ENCODE measurements at places on chromosomes 2 and 18.

- no peak for DNase-seq
Measured at GRCh38 chr2:129252781-129253460, 726.5 kb upstream of the RAB6C start.

- DNase-seq, result peak; percentile 69
Measured at GRCh38 chr18:361941-362310, 94.1 kb upstream of the THOC1 start.

DNA sequence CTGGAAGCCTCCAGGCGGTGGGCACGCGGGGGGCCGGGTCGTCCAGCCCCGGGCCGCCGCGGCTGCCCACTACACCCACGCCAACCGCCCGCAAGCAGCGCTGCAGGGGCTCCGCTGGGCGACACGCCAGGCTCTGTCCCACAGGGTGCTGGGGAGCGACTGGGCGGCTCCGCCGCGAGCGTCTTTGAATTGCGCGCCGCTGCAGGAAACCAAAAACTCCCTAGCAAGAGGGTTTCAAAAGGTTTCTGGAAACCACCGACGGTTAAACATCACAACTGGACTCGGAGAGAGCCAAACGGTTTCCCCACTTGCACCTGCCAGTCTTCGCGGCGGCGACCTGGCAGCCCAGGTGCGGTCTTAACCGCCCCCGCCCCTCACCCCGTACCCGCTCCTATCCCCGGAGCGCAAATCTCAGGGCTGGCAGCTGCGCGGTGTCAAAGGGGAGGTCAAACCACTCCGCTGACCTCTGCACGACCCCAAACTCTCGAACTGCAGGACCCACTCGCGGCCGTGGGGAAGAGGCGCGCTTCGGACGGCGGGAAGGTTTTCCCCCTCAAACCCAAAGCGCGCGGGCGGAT, 1.0 kb downstream of the CXCR4 start:
- no peak for DNase-seq

- peak; percentile 15 for DNase-seq
Measured at GRCh38 chr2:2892378-2892777, 485.2 kb downstream of the EIPR1 start.

DNA sequence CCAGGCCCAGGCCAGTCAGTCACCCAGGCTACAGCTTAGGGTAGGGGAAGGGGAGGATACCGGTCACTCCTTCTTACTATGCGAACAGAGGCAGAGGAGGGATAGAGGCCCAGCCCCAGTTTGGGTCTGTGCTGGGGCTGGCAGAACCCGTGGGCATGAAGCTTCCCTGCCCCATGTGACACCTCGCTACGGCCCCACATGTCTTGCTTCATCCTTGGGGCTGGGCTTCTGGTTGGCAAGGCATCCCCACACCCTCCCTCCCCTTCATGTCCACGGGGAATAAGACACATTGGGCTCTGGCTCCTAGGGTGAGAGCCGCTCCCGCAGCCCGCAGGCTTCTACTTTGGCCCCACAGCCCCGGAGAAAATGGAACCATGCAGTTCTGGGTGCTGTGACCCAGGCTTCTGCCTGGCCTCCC, 32.4 kb downstream of the HS1BP3 start:
- DNase-seq, result peak; percentile 95

DNA sequence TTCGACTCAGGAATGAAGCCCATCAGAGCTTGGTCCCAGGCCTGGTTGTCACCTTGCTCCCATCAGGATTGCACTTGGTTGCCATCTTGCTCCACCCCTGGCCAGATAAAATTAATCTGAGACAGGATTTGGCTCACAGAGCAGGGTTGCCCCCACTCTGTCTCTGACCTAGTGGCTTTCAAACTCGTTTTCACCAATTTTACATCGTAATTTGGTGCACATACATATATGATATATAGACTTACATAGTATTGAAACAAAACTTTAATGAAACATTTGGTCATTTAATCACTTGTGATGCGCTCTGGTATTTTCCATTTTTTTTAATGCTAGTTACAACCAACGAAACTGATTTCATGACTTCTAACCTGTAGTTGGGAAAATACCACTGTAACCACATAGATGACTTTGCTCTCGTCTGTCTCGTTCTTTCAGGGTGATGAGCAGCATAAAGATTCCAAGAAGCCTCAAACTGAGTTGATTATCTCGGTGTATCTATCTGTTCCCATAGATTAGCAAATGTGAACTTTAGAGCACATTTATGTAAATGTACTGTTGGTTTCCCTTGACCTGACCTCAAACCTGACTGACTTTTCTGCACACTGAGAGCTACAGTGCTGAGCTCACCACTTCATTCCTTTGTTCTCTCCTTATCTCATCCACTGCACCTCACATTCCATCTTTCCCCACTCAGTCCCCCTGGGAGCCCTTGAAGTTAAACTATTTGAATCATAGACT, 30.5 kb upstream of the PLB1 start:
- no peak for DNase-seq

DNA sequence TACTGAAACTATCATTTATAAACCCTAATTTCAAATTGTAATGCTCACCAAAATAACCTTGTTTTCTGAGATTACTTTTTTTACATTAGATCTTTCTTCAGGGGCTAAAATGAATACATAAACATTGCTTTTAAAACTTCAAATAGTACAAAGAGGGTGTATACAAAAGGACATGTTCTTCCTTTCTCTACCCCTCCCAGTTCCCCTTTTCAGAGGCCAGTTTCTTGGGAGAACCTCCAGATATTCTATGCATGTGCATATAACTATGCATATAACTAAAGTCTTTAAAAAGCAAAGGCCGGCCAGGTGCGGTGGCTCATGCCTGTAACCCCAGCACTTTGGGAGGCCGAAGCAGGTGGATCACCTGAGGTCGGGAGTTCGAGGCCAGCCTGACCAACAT, 10.6 kb upstream of the FAM117B start:
- DNase-seq, result no peak

DNA sequence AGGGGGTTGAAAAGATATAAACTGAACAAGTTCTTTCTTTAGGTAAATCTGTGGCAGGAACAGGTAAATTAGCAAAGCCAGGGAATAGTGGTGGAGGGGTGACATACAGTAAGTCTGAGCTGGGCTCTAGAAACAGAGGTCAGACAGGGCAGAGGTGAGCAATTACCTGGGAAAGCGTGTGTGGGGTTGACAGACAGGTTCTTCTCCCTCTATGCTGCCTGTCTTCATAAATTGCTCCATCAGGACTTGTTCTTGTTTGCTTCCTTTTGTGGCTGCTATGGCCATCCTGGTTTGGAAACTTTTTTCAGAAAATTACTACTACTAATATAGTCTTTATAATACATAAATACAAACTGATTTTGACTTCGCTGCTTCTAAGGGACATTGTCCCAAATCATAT, 3.4 kb upstream of the ANKRD12 start:
- DNase-seq, result no peak

- no peak for DNase-seq
Measured at GRCh38 chr2:126707941-126708340, 52.0 kb downstream of the GYPC start.

GRCh38 chr2:9638532-9638931, 7.7 kb upstream of the YWHAQ start:
- DNase-seq, result peak; percentile 90

DNA sequence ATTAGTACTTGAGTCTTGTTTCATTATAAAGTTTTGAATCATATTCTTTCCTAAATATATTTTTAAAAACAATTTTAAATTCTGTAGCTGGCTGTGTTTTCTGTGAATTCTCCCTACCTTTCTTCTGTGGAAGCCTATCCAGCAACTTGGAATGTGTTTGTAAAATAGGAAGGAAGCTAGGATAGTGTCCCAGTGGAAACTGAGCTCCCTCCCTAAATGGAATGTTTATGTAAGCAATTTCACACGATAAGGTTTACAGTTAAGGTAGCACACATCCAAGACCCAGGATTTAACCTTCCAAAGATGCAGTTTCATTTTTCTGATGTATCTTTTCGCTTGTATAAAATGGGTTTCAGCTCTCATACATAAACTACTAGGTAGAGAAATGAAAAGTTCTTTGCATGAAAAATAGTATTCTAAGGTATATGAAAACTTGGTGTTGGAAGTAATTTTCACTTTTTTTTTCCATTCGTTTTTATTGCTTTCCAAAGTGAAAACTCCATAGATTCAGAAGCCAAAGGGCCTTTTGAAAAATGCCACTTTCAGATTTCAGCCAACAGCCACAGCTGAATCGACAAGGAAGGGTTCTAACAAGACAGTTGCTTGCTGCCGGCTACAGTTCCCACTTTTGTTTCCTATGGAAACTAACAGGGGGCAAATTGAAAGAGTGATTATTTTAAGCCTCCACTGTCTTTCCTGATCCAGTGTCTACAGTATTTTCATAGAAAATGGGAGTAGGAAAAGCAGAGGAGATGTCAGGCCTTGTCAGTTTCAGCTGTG, 405.1 kb upstream of the POU3F3 start:
- DNase-seq, result no peak

- DNase-seq, result no peak
Measured at GRCh38 chr2:196160946-196161345, 10.4 kb downstream of the STK17B start.

DNA sequence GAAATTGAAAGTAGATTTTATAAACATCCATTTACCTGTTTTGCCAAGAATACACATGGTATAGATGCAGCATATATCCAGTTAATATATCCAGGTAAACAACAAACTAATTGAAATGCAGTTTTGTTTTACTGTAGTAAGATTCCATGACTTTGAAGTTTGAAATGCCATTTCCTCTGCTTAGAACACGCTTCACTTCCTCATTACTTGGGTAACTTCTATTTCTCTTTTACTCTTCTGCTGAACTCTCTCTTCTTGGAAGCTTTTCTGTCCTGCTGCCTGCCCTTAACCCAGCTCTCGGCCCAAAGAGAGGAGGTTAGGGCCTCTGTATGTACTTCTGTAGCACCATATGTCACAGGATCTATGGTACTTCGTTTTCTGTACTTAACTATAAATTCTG, 14.1 kb upstream of the IL1RL2 start:
- DNase-seq, result no peak

DNA sequence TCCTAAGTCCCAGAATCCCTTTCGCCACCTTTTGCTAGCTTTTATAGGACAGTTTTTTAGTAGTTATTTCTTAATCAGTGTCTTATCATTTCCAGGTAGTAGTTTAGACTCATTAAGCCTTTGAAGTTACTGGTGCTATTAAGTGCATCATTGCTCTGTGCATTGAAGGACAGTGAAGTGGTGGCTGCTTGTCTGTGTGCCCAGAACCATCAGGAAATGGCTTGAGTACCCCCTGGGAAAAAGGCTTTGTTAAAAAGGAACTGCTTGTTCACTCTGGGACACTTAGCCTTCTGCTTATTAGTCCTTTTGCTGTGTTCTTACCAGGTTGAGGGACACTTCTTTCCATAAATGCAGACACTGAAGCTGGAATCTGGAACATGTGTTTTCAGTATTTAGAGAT, 30.0 kb downstream of the DTNA start:
- DNase-seq, result no peak

GRCh38 chr2:177754492-177754873, 318.1 kb downstream of the PDE11A start:
- no peak for DNase-seq
